BJ (cell line): ENCODE measurements at places on chromosomes 16 and 17.

DNA sequence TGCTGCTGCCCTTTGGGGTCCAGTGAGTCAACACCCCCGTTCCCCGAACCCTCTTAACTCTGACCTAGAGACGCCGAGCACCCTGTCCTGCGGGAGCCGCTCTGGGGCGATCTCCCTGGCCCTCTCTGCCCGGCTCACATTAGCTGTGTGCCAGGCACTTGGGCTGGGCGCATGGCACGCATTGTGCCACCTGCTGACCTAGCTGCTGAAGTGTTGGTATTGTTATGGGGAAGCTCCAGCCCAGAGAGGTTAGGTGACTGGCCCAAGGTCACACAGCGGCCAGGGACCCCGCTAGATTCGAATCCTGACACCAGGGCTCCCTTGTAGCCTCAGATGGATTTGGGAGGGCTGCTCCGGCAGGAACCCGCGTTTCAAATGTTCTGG is 1.1 kb downstream of the HSD17B1 start:
- DNase-seq, result no peak

DNA sequence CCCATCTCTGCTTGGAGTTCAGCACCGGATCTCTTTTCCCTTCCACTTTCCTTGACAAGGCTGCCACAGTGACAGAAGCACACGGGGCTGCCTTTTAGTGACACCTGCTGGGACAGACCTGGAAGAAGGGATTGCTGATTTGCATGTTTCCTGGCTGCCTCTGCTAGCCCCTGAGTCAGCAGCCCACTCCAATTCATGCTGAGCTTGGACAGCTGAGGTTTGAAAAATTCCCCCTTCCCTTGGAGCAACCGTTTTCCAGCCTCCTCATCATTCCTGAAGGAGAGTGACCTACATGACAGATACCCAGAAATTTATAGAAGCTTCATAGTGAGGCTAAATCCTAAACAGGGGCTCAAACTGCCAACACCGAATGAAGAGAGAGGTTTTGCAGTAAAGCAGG is 18.8 kb upstream of the RBL2 start:
- no peak for DNase-seq

GRCh38 chr16:29710227-29711219 is 31.5 kb downstream of the QPRT start:
- peak; percentile 17 for DNase-seq

GRCh38 chr17:56658648-56659047 is 65.1 kb downstream of the NOG start:
- DNase-seq, result no peak

GRCh38 chr16:167122-167690 is 1.4 kb downstream of the HBM start:
- no peak for DNase-seq

DNA sequence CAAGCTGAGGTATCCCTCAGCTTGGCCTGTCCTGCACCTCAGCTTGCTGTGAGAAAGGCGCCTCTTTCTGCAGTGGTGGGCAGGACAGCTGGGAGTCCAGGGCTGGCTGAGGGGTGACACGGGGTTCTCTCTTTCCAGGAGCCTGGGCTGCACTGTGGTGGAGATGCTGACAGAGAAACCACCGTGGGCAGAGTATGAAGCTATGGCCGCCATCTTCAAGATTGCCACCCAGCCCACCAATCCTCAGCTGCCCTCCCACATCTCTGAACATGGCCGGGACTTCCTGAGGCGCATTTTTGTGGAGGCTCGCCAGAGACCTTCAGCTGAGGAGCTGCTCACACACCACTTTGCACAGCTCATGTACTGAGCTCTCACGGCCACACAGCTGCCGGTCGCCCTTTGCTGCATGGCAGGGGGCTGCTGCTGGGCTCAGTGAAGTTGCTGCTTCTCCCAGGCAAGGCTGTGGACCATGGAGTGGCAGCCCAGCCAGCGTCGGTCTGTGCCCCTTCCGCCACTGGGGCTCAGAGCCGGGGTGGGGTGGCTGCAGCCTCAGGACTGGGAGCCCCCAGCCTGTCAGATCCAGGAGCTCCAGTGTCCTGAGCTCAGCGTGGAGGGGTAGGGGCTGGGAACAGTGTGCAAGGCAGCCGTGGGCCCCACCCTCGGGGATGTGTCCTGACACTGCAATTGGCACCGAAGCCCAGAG is 6.4 kb downstream of the LIMD2 start:
- no peak for DNase-seq

- no peak for DNase-seq
Observed at GRCh38 chr17:79695797-79696609, 34.7 kb upstream of the ENPP7 start.

DNA sequence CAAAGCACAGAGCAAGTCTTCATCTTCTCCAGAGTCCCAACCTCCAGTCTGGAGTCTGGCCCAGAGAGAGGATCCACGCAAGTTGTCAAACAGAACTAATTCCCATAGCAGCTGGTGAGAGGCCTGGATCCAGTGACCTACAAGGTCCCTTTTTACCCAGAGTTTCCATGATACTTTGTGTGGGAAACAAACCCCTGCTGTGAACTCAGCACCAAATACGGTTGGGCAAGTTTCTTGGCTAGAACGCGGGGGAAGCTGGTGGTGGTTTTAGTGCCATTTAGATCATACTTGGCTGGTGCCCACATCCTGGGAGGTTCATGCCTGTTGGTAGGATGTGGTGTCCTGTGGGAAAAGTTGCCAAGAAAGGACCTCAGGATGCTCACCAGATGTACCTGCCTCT is 18.1 kb downstream of the TMC7 start:
- no peak for DNase-seq

GRCh38 chr16:10729104-10730048 is 14.3 kb upstream of the NUBP1 start:
- DNase-seq, result no peak

GRCh38 chr16:11211977-11212797 is 43.8 kb downstream of the SOCS1 start:
- no peak for DNase-seq

- no peak for DNase-seq
Observed at GRCh38 chr17:39352511-39352910, 48.9 kb downstream of the FBXL20 start.

DNA sequence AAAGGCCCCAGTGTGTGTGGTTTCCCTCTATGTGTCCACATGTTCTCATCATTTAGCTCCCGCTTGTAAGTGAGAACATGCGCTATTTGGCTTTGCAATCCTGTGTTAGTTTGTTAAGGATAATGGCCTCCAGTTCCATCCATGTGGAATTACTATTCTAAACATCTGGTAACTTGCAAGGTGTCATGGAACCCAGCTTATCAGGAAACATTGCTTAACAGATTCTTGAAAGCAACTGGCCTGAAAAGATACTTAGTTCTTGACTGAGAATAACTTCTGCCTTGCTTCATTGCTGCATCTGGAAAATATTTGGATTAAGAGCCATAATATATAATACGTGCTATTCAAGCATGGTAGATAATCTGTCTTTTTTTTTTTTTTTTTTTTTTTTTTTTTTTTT is 27.8 kb downstream of the PAFAH1B1 start:
- DNase-seq, result no peak

- DNase-seq, result no peak
Observed at GRCh38 chr16:84800158-84800978, 19.4 kb upstream of the CRISPLD2 start.

DNA sequence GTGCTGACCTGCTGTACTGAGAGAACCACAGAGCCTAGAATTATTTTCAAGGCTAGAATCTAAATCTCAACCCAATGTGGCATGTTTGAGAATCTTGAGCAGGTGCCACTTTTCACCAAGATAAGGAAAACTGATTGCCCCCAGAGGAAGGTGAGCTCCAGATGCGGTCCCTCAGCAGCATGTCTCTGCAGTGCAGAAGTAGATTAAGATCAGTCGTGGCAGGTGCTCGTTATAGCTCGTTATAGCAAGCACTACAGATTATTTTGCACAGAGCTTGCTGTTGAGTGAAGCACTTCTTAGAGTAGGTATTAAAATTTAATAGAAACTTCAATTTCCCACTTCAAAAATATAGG is 176.0 kb downstream of the AATF start:
- no peak for DNase-seq

DNA sequence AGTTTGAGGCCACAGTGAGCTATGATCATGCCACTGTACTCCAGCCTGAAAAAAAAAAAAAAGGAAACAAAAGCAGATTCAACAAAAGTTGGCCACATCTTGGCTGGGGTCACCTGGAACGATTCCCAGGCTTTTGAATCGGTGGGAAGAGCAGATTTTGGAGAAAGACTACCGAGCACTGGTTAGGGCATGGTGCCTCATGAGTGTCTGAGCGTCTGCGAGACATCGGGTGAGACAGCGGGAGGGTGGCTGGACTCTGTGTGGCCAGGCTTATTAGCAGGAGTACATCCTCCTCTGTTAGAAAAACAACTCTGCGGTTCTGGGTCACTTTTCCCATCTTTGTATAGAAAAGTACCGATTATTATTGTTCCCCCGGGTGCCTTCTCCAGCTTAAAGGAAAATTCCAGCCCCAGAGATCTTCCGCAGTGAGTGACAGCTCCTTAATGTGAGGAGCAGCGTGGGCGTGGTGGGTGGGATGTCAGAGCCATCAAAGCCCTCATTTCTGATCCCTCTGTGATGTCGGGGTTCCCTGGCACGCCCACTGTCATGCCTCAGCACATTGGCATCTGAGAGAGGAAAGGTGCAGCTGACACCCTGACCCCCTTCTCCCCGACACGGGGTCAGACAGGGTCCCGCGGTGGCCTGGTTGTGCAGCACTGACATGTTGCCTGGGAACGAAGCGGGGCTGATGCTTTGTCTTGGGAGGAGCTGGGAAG is 6.9 kb downstream of the RGS9 start:
- no peak for DNase-seq
